ENCODE measurements at places on chromosomes 7 and 10.

DNA sequence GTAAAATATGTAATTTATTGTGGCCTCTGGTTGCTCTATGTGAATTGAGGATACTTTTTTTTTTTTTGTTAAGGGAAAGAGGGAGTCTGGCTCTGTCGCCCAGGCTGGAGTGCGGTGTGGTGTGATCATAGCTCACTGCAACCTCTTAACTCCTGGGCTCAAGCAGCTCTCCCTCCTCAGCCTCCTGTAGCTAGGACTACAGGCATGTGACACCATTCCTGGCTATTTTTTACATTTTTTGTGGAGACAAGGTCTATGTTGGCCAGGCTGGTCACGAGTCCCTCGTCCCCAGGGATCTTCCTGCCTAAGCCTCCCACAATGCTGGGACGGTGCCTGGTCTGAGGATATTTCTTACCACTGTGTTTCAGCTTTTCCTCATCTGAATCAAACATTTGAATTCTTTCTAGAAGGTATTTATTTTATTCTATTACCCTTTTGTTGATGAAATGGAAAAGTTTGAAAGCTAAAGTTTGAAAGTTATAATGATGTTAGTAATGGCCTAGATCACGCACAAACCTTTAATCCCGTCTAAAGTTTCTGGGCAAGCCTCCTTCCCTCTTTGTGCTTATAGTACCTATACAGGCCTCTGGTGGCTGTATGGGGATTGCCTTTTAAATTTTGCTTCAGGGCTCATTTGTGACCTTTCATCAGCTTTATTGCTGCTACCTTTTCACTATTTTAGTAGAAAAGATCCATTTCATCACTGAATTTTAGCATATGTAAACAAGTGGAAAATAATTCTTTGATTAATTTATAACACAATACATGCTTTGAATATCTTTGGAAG is 2.0 kb downstream of the IFRD1 start:
- DNase-seq, result no peak

DNA sequence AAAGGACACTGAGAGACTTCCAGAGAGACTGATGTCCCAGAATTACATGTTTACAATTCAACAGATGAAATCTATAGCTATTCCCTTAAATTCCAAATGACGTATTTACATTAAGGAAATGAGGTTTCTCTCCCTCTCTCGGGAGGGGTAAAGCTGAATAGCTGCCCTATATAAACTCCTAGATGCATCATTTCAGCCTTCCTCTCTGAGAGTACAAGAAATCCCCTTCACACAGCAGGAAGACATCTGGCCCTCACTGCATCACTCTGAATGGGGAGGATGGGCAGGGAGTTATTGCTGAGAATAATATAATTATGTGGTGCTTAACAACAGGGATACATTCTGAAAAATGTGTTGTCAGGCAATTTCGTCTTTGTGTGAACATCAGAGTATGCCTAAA is 11.0 kb downstream of the POT1 start:
- DNase-seq, result no peak

GRCh38 chr7:40418448-40418847 is 283.6 kb downstream of the SUGCT start:
- DNase-seq, result no peak

DNA sequence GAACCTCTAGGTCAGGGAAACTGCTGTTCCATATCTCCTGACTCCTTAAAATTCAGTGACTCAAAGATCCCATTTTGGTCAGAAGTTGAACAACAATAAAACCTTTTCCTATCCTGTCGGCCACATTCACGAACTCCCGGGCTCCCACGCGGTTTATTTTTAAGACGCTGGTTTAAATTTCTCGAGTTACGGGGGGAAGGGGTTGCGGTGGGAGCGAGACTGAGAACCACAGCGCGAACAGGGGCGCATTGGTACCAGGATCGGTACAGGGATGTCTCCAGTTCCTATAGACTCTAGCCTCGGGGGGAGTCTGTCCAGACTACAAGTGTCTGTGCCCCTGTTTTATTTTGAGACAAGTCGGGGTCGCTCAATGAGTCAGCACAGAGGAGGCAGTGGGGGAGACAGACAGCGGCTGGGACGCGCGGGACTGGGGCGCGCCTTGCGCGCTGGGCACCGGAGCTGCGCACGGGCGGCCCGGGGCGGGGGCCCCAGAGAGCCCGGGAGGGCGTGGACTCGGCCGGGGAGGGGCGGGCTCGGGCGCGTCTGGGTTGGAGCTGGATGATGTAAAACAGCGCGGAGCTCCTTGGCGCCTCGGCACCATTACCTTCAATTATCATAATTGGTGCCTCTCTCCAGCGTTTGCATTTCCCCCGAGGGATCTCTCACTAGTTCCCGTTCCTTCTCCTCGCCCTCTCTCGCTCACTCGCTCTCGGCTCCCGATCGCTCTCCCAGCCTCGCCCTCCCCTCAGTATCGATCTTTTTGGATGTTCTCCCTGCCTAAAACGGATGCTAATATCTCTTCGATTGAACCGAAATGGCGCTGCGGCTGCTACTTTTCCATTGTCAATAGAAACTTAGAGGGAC is 8.7 kb upstream of the BAMBI start:
- DNase-seq, result no peak

- no peak for DNase-seq
Observed at GRCh38 chr10:119656760-119657159, 5.6 kb downstream of the BAG3 start.

- DNase-seq, result no peak
Observed at GRCh38 chr7:135194494-135195095, 16.7 kb downstream of the WDR91 start.

- DNase-seq, result no peak
Observed at GRCh38 chr7:133563251-133563650, 310.4 kb downstream of the EXOC4 start.

All from CD8-positive, alpha-beta memory T cell (primary cell).